Suppressor macrophage (primary cell): ENCODE measurements at places on chromosomes 3 and 15.

- peak; percentile 70 for DNase-seq
Observed at GRCh38 chr15:58666957-58667356, 82.5 kb downstream of the ADAM10 start.

GRCh38 chr15:74203914-74204431, 1.4 kb upstream of the STRA6 start:
- no peak for DNase-seq

DNA sequence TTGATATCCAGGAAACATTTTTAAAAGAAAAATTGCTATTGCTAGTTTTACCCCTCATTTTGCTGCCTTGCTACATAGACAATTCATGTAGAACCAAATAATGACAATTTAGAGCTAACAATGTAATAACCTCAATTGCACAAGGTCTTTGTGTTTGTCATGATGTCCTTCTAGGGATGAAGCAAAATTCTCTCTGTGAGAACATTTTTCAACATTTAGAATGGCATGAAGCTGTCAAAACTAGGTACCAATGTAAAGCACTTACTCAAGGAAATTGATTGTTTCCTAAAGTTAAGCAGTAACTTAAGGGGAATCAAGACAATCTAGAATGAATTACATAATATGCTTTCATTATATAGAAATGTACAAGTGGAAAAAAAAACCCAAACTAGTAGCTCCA, 7.9 kb upstream of the FGF7 start:
- DNase-seq, result no peak

GRCh38 chr3:190644035-190644434, 130.2 kb downstream of the IL1RAP start:
- DNase-seq, result no peak

DNA sequence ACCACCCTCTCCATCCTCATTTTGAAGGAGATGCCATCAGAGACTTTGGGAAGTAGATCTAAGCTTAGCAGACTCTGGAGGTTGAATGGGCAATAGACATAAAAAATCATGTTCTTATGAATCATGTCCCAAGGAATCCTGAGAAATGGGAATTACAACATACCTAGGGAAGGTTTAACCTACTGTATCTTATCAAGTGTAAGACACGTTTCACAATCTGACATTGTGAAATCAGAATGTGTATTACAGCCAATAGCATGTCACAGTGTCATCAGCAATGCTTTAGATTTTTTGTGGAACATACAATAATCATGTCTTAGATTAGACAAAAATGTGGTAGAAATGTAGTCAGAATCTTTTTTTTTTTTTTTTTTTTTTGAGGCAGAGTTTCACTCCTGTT, 332.4 kb upstream of the TLE3 start:
- peak; percentile 52 for DNase-seq

- DNase-seq, result no peak
Observed at GRCh38 chr3:89059211-89059925, 48.1 kb upstream of the EPHA3 start.
